ENCODE measurements at places on chromosomes 2 and 18.

DNA sequence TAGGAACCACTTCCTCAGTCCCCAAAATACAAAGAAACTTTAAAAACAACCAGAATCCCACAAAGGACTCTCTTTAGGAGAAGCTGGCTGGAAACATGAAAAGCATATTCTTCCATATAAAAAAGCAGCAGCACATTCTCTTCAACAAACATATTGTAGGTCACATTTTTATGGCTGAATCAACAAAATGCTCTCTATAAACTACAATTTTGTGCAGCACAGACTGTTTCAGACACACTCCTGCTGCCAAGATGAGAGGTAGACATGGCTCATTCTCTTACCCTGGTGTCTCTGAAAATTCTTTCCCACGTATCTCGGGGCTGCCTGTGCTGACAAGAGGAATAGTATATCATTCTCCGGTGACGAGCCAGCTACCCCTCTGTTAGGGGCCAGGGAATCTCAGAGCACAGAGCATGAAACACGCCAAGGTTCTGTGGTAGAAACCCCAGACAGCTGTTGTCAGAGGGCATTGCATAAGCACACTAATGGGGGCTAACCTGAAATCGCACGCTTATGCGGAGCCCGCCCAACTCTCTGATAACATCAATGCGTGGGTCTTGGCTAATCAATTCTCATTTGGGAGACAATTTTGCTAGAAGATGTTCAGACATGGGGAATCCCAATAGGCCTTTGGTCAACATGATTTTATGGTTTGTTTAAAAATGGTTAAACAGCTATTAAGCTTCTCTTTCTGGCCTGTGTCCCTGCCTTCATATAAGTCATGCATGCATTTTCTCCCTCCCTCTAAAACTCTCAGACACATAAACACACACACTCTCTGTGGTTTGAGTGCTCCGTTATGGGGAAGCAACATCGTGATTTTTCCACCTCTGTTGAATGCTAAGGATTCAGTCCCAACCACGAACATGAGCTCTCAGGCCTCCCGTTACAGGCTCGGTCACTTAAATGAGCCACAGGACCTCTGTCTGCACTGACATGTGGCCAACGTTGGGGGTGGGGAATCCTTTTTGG lies 177.5 kb downstream of the INO80D start:
- no peak for DNase-seq

DNA sequence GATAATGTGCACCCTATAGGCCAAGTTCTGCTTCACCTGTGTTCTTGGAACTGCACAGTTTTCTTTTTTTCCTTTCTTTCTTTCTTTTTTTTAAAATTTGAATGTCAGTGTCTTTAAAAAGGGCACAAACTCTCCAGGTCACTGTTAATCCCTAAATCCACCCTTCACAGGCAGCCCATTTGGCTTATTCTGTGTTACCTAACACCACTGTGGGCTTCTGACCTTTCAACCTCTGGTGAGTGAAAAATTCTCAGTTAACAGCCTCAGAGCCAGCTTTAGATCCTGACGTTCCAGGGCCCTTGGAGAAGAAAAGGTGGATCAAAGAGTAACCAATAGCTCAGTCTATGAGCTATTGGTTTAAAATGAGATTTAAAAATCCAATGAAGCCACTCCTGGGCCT lies 6.8 kb upstream of the CETN1 start:
- no peak for DNase-seq

GRCh38 chr2:239261356-239261755 lies 139.5 kb downstream of the HDAC4 start:
- DNase-seq = no peak

GRCh38 chr2:100110614-100111000 lies 31.8 kb downstream of the AFF3 start:
- no peak for DNase-seq

GRCh38 chr2:186422226-186422625 lies 63.8 kb upstream of the ZC3H15 start:
- DNase-seq = no peak

- no peak for DNase-seq
These were observed 47.8 kb upstream of the MGAT5 start for GRCh38 chr2:134206031-134206430.

- no peak for DNase-seq
These were observed 200.4 kb downstream of the MREG start for GRCh38 chr2:215812966-215813365.

- DNase-seq = peak; percentile 23
These were observed 184.8 kb downstream of the NCK2 start for GRCh38 chr2:105929516-105929915.

- peak; percentile 24 for DNase-seq
These were observed 405 bp downstream of the PPP3R1 start for GRCh38 chr2:68251855-68252399.

- DNase-seq = no peak
These were observed 334.9 kb upstream of the THUMPD2 start for GRCh38 chr2:40113997-40114396.
